ENCODE measurements at places on chromosomes 16 and 17.
A peak's percentile ranks its signal among the peaks of the same experiment; 100 is the strongest.

GRCh38 chr17:45077643-45078042 lies 16.5 kb downstream of the NMT1 start:
- DNase-seq: no peak

DNA sequence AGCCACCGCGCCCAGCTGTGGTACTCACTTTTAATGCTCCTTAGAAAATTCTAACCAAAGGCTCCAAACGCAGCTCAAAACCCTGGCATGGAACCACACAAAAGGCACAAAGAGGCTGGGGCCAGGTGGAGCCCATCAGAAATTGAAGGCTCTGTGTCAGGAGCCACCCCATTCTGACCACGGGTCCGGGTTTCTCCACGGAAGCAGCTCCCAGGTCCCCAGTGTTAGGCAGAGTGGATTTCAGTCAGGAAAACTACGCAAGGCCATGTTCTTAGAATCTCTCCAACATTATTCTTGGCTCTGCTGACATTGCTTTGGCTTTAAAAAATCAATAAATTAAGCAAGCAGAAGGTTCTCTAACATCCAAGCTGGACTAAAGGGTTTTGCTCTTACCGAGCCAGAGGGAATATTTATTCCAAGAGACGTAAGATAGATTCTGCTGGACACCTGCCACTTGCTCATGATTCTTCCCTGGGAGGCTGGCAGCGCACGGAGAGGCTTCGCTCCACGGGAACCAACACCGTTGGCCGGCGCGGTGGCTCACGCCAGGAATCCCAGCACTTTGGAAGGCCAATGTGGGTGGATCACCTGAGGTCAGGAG lies 93.5 kb downstream of the NXN start:
- DNase-seq: no peak

DNA sequence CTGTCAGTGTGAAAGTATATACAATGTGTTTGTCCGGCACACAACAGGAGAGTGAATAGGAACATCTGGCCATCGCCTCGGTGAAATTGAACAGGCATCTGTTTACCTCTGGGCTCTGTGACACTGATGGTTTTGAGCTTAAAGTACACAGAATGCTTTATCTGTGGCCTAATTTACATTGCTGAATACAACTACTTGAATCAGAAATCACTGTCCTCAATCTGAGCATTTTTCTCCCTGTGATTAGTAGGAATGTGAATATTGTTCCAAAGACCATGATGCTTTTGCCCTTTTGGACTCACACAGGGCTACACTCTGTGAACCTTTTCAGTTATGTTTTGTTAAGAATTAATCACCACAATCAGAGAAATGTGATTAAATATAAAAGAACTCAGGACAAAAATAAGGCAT lies 323.0 kb upstream of the TBX2 start:
- DNase-seq: no peak

DNA sequence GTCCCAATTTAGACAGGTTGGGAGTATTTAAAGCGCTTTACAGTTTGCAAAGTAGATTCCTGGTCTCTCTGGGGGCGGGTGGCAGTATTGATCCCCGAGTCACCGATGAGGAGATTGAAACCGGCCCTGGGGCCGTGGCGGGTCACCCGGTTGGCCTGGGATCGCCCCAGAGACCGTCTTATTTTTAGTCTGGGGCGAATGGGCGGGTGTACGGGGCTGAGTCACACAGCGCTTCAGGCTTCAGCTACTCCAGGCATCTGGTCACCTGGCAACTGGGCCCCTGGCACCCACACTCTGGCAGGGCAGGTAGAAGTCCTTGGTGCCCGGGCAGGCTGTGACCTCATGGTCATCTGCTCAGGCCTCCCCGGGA lies 669 bp downstream of the MIEF2 start:
- DNase-seq: peak; percentile 63

GRCh38 chr17:33509331-33509730 lies 216.2 kb upstream of the ASIC2 start:
- DNase-seq: no peak

Data from activated CD4-positive, alpha-beta T cell treated with anti-CD3 and anti-CD28 coated beads for 48 hours (primary cell).